ENCODE measurements at places on chromosomes 5 and 9.
A peak's percentile ranks its signal among the peaks of the same experiment; 100 is the strongest.

DNA sequence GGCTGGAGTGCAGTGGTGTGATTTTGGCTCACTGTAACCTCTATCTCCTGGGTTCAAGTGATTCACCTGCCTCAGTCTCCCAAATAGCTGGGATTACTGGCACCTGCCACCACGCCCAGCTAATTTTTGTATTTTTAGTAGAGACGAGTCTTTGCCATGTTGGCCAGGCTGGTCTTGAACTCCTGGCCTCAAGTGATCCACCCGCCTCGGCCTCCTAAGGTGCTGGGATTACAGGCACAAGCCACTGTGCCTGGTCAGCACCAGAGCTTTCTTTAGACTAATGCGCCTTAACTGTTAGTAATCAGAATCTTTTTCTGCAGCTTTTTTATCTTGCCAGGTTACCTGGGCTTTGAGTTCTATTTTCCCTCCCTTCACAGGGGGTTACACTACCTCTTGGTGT is 18.4 kb downstream of the PTGS1 start:
- no peak for DNase-seq

- peak; percentile 28 for DNase-seq
These were observed 158.1 kb downstream of the LPAR1 start for GRCh38 chr9:110880189-110880588.

DNA sequence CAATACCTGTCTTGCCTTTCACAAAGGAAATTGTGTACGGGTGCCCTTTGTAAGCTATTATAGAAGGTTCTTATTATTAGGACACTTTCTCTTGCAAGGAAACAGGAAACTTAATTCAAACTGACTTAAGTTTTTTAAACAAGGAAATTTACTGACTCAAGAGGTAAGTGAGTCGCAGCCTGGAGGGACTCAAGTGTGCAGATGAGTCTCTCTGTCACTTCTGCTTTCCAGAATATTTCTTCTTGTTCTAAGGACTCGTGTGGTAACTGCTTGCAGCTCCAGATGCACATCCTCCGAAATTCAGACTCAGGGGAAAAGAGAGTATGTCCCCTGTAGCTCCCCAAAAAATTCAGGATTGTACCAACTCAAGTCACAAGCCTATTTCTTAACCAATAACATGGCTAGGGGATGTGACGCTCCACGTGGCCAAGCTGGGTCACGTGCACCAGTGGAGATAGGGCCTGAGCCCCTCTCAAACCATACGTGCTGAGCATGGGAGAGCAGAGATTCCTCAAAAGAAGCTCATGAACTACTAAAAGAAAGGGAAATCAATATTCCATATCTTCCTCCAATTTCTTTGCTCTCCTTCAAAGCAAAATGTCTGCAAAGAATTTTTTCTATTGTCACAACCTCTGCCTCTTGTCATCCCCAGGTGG is 49.2 kb upstream of the ERCC6L2 start:
- DNase-seq, result peak; percentile 25

DNA sequence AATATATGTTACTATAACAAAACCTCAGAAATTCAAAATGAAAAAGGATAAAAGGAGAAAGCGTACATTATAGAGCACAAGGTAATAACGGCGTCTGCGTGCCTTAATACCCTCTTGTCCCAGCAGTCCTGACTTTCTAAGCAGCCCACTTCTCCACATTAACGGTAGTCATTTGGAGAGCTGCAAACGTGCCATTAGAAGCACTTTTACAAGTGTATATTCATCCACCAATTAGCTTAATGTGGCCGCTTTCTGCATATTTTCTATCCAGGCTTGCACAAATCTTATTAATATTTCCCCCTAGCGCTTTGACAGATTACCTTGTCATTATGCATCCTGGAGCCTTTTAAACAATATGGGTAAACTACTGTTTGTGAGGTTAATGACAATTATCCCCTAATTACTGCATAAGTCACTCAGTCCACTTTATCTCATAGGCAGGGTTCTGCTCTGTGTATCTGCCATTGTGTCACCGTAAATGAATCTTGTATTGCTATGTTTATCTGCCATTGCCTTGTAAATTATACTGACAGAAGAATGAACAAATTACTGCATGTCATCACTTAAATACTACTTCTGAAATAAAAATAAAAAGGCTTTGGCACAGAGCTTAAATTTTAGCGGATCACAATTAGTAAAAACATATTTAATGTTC is 421.3 kb downstream of the BNC2 start:
- no peak for DNase-seq

- DNase-seq, result peak; percentile 93
These were observed 180.9 kb downstream of the MAPKAP1 start for GRCh38 chr9:125525921-125526631.

Data from GM23248 (cell line).